ENCODE measurements at places on chromosomes 4 and X.

DNA sequence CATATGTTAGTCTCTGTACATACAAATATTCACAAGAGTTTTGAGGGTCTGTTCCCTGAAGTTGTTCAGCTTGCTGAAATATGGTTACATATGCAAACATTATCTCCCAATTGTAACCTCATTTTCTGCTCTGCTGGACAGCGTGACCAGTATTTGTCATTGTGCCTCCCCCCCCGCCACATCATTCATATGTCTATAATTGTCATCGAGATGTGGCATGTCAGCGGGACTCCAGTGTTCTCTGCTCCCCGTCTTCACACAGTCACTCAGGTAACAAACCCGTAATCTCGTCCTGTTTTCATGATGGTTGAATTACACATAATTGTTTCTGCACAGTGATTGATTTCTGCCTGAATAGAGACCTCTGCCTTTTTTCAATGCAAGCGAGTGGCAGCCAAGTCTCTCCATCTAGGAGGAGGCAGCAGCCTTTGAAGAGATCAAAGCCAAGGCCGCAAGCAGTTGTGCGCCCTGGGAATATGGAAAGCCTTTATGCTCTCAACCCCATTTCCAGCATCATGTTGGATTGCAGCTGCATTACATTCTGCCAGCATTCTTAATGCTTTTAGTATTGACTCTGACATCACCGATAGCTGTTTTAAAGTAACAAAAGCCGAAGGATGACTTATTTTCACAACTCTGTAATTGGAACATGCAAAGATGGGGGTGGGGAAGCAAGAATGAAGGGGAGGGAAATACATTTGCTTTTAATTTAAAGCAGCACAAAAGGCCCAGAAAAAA lies 27.4 kb downstream of the LEF1 start:
- H3K27me3 ChIP-seq: no peaks in the 10 kb centered on the region
- no peak overlapping the region for H3K27ac ChIP-seq
- H3K4me1 ChIP-seq: no peaks in the 10 kb centered on the region
- no peak for DNase-seq
- H3K36me3 ChIP-seq: no peaks in the 10 kb centered on the region

DNA sequence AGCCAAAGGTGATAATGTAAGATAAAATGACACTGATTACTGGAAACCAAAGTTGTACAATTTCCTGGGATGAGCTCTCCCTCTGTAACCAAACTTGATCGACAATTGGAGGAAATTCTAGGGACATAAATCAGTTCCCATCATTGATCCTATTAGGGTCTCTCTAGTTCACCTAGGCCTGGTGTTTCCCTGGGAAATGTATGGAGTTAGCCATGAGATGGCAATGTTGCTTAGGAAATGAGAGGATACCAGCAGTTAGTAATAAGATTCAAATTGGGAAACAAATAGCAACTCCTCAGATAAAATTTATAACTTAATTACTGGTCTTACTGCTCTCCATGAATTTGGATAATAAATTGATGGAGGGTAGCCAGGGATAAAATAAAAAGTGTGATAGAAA lies 52.2 kb downstream of the SPATA18 start:
- no peak overlapping the region for H3K4me3 ChIP-seq
- no peaks in the 10 kb centered on the region for H3K36me3 ChIP-seq
- no peaks in the 10 kb centered on the region for H3K27me3 ChIP-seq

DNA sequence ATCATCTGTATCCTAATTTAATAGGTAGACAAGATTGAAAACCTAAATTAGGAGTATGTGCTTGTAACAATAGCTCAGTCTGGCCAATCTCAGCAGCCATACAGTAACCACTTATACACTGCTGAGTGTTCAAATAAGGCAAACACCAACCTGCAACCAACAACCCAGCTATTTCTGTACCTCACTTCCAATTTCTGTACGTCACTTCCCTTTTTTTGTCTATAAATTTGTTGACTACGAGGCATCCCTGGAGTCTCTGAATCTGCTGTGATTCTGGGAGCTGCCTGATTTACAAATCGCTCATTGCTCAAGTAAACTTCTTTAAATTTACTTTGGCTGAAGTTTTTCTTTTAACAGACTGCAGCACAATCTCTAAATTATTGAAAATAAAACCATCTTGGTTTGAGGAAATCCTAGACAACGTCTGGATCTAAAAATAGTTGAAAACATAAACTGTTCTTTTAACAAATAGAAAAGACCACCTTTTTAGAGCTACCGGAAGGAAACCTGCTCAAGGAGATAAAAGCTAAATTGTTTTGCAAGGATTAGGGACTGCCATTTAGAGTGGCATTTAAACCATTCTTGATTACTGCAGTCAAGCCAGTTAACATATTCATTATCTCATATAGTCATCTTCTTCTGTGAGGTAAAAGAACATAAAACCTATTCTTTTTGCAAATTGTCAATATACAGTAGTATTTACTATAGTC lies 778.1 kb downstream of the SH3BGRL start:
- H3K4me1 ChIP-seq: no peaks in the 10 kb centered on the region
- DNase-seq: no peak
- H3K27ac ChIP-seq: no peak overlapping the region
- no peaks in the 10 kb centered on the region for H3K36me3 ChIP-seq

DNA sequence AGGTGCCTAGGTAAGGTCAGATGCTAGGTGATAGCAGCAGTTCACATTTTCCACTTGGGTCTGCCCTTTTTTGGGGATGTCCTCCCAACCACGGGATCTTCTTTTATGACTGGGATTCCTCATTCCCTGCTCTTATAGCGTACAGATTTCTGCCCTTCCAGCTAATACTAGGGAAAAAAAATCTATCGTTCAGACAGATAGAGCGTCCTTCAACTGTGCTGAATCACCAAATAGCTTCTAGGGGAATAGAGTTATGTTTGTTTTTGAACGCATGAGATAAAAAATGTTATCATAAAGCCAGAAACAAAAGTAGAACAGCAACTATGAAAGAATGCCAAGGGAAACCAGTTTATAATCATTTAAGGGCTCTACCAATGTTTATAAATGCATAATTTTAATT lies 13.0 kb downstream of the RAP2C start:
- no peak overlapping the region for H3K4me3 ChIP-seq
- no peaks in the 10 kb centered on the region for H3K27me3 ChIP-seq
- no peaks in the 10 kb centered on the region for H3K36me3 ChIP-seq
- no peak overlapping the region for H3K27ac ChIP-seq
- H3K4me1 ChIP-seq: peaks cover 63% of the 10 kb centered on the region
- no peak for DNase-seq

- peak; percentile 38 for DNase-seq
- no peaks in the 10 kb centered on the region for H3K27me3 ChIP-seq
- H3K36me3 ChIP-seq: no peaks in the 10 kb centered on the region
- no peak overlapping the region for H3K27ac ChIP-seq
- no peak overlapping the region for H3K4me3 ChIP-seq
Measured at GRCh38 chrX:136754651-136755050, 26.1 kb downstream of the ARHGEF6 start.

DNA sequence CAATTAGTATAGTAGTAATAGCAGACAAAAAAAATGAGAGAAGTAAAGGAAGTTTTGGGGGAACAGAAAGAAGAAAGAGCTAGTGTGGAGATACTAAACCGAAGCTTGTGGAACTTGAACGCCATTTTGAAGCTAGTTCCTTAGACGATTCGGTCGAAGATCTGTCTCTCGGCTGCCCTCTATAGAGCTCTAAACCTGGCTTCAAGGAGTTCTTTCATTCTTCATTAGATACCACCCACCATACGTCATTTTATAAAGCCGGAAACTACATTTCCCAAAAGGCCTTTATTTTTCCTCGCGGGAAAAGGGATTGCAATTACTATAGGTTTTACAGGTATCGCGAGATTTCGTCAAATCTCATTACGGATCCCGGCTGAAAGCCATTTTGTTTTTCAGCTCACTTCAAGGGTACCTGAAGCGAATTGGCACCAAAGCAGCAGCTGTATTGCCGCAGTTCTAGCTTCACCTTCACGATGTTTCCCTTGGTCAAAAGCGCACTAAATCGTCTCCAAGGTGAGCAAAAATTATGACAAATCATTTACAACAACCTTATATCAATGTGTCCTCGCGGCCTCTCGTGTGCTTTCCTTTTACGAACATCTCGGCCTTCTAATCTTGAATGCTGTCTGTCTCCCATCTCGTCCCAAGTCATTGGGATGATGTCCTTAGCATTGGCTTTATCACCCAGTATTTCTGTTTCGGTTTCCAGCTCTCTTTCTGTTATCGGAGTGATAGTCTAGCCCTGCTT lies at the start of gene COX7B:
TSS of gene COX7B (plus strand) at position 388 of the 748 bp plus-strand sequence. CDS start at position 474, 86 bp downstream.
- H3K27me3 ChIP-seq: no peaks in the 10 kb centered on the region
- H3K4me3 ChIP-seq: peak within 1 kb of the TSS; percentile 73

DNA sequence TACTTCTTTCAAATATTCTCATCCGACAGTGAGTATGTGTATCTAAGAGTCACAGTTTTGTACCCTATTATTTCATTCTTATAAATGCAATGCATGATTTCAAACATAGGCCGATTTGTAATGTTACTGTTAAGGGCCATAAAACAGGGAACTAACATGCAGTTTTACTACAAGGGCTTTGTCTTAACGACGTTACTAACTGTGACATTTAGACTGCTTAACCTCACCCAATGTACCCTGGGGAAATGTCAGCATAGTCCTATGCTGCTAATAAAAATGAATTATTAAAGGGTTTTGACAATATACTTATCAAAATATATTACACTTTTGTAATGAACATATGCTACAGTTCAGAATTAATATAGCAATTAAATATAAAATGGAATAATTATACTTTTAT lies 74.8 kb upstream of the CPXCR1 start:
- H3K27me3 ChIP-seq: no peaks in the 10 kb centered on the region
- H3K4me1 ChIP-seq: no peaks in the 10 kb centered on the region
- H3K27ac ChIP-seq: no peak overlapping the region
- H3K4me3 ChIP-seq: no peak overlapping the region

GRCh38 chr4:37066159-37066558 lies 178.4 kb upstream of the NWD2 start:
- H3K36me3 ChIP-seq: no peaks in the 10 kb centered on the region
- no peak for DNase-seq
- no peak overlapping the region for H3K4me3 ChIP-seq
- no peak overlapping the region for H3K27ac ChIP-seq
- no peaks in the 10 kb centered on the region for H3K27me3 ChIP-seq

DNA sequence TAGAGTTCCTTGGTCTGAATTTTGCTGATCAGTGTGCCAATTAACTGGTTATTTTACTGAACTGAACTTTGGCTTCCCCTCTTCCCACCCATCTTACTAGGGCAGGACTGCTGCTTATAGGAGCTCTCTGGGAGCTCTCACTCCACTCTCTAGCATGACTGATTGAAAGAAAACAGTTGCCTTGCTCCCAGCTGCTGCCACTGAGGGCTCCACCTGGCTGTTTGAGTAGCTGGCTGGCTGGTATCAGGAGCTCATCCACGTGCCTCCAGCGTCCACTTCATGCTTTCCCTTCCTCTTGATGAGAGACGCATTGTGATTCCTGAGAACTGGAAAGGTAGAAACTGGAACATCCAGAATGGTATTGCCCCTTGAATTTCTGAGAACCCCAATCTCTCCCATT lies 73.0 kb upstream of the KLHL13 start:
- no peak overlapping the region for H3K27ac ChIP-seq
- H3K4me3 ChIP-seq: no peak overlapping the region
- peaks cover 17% of the 10 kb centered on the region for H3K27me3 ChIP-seq
- H3K36me3 ChIP-seq: no peaks in the 10 kb centered on the region
- no peaks in the 10 kb centered on the region for H3K4me1 ChIP-seq
- DNase-seq: peak; percentile 21

DNA sequence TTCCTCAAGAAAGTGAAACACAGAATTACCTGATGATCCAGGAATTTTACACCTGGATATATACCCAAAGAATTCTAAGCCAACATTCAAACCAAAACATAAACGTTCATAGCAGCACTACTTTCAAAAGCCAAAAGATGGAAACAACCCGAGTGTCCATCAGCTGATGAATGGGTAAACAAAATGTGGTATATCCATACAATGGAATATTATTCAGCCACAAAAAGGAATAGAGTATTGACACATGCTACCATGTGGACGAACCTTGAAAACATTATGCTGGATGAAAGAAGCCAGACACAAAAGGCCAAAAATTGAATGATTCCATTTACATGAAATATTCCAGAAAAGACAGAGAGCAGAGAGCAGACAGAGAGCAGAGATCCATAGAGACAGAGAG lies 52.0 kb downstream of the IRF2 start:
- H3K27me3 ChIP-seq: no peaks in the 10 kb centered on the region
- H3K36me3 ChIP-seq: no peaks in the 10 kb centered on the region
- H3K4me3 ChIP-seq: no peak overlapping the region
- no peak for DNase-seq

Data from heart right ventricle (tissue), 16 donors.